D341Med (cell line): ENCODE measurements at places on chromosomes 3 and 15.
A peak's percentile ranks its signal among the peaks of the same experiment; 100 is the strongest.

- no peak for DNase-seq
These were observed 31.9 kb upstream of the SPRED1 start for GRCh38 chr15:38220606-38221273.

DNA sequence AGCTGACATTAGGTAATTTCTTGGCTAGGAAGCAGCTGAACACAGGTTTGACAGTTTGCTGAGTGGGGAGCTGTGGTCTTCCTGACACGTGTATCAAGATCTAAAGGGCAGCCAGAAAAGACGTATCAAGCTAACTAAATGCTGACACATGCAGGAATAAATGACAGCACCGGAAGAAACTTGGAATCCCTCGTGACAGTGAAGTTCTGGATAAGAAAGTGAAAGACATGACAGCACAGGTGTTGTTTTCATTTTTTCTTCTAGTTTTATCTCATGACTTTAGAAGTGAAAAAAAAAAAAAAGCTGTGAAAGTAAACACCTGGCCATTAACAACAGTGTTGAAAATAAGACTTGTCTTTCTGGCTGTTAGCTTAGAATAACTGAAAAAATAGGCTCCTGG is 48.7 kb downstream of the FGF7 start:
- DNase-seq, result no peak

GRCh38 chr3:143081844-143082778 is 37.5 kb upstream of the CHST2 start:
- DNase-seq, result no peak

GRCh38 chr15:50519740-50520425 is 26.6 kb downstream of the USP50 start:
- no peak for DNase-seq

GRCh38 chr3:147921051-147921450 is 511.9 kb downstream of the ZIC1 start:
- no peak for DNase-seq

DNA sequence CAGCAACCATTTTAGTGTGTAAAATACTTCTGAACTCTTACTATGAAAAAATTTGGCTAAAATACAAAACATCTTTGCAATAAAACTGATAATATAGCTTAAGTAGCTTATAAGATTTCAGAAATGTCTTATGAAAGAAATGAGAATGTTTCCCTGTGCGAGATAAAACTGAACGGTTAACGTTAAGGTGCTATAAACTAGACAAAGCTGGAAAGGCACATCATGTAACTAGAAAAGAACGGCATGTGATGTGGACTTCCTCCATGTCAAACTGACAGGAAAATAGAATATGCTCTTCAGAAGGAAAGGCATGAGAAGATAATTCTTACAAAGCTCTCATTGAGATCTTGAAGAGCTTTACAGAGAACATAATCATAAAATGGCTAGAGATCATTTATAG is 36.5 kb downstream of the NCK1 start:
- no peak for DNase-seq

- DNase-seq, result no peak
These were observed 280.0 kb upstream of the SOX2 start for GRCh38 chr3:181431748-181432147.

DNA sequence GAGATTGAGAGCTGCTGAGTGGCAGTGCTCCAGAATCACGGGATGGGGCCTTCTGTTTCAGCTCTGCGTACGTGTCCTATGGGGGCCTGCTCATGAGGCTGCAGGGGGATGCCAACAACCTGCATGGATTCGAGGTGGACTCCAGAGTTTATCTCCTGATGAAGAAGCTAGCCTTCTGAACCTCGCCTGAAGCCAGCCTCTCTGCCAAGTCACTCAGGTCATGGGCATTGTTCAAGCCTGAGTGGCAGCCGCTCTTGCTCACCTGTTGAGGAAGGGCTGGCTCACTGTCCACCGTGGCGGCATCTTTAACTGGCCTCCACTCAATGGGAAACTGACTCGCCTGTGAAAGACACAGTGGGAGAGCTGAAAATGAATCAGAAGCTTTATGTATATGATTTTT is 6.6 kb downstream of the POLR2H start:
- DNase-seq, result no peak

DNA sequence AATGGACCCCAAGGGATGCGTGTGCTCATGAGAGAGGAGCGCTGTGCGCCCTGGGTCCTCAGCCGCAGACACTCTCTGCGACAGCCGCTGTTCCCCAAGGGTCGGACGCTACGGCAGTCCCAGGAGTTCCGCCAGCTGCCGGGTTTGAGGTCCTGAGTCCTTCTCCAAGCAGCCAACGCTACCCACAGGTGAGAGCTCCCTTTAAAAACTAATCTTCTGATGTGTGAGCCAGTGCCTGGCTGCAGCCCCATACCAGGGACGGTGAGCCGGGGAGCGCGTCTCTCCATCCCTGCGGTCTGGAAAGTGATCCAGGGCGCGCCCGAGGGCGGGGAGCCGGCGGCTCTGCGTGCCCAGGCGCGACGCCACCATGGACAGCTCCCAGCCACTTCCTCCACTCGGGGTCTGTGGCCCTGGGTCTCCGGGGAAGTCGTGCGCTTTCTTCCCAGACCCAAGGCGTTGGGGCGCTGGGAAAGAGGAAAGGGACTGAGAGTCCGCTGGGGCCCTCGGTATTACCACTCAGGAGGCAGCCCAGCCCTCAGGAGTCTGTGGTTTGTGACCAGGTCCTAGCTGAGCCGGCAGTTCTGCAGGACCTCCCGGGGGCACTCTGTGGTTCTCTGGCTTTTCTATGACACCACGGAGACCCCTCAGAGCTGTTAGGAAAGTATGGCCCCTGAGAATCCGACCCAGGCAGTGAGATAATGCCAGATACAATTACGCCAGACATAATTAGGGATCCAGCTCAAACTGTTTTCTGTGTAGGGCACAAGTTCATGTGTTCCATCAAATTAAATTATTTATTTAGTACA is 1.4 kb downstream of the CEMIP start:
- DNase-seq, result peak; percentile 55

GRCh38 chr3:77039606-77040171 is at the start of gene ROBO2:
TSS of gene ROBO2 (plus strand) at chr3:77040099. CDS start at chr3:77040786, 687 bp downstream.
- DNase-seq, result peak; percentile 66

DNA sequence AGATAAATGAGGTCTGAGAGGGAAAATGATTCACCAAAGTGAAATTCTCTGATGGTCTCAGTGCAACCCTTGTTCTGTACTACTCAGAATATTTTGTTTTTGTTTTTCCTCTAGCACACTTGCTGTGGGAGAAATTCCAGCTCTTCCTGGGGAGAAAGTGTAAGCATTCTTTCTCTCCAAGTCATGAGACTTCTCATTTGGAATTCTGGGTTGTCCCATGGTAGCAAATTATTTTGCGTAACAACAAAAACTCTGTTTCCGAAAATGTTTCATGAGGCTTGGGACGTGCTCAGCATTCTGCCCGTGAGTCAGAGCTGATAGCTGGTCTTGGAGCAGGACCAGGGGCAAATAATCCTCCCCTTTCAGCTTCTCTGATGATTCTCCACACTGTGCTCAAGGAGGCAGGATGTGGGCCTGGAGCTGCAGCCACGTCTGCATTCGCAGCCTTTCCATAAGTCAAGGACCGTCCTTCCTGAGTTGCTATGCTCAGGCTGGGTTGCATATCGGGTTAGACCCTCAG is 70.3 kb downstream of the SENP2 start:
- no peak for DNase-seq

DNA sequence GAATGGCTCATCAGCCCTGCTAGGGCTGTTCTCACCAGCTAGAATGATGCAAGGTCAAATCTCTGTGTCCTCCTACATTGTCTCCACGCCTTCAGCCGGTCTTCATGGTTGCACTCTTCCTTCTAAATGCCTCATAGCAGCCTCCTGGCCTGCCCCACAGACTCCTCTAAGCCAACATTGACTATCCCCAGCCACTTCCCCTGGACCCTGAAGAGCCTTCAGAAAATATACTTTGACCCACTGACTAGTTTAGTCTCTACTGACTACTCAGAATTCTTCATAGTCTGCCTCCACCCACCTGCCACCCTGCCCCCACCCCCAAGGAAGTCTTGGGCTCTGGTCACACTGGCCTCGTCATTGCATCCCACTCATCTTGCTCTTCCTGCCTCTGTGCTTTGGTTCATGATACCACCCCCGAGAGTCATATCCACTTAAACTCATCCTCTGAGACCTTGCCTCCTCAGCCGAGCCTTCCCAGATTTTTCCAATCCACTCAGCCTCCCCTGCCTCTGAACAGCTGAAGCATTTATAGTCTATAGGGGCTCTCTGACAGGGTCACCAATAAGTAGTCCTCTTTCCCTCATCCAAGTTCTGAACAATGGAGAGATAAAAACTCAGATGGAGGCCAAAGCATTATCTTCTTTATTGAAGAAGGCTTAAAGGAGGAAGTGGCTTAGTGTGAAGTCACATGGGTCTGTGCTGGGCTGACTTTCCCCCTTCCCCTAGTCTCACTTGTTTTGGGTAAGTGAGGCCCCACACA is 9.5 kb upstream of the DOCK3 start:
- no peak for DNase-seq

GRCh38 chr3:138093721-138094120 is 21.7 kb downstream of the DZIP1L start:
- DNase-seq, result no peak

- no peak for DNase-seq
These were observed 159.5 kb upstream of the LPP start for GRCh38 chr3:187994221-187995042.

DNA sequence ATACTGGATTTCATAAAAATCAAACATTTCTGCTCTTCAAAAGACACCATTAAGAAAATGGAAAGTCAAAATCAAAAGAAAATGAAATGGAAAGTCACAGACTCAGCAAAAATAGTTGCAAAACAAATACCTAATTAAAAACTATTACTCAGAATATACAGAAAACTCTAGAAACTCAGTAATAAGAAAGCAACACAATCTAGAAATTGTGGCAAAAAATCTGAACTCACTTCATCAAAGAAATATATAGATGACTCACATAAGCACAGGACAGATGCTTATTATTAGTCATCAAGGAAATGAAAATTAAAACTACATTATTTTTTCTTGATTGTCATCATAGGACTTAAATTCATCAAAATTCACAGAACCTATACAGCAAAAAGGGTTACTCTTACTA is 430.0 kb downstream of the SHQ1 start:
- no peak for DNase-seq

- DNase-seq, result no peak
These were observed 123.9 kb downstream of the FEZF2 start for GRCh38 chr3:62249484-62249776.

- DNase-seq, result no peak
These were observed 25.7 kb downstream of the INSYN1 start for GRCh38 chr15:73727330-73727976.

- no peak for DNase-seq
These were observed 11.1 kb upstream of the MGLL start for GRCh38 chr3:127833281-127834032.

- no peak for DNase-seq
These were observed 719.6 kb upstream of the NR2F2 start for GRCh38 chr15:95610945-95611344.

GRCh38 chr3:190983875-190984274 is 121.4 kb upstream of the GMNC start:
- no peak for DNase-seq

GRCh38 chr3:14535616-14536015 is 4.5 kb downstream of the GRIP2 start:
- no peak for DNase-seq

- DNase-seq, result peak; percentile 85
These were observed 2.2 kb downstream of the CHRNB4 start for GRCh38 chr15:78638658-78639314.

GRCh38 chr3:142724682-142725356 is 985 bp downstream of the TRPC1 start:
- DNase-seq, result peak; percentile 65

DNA sequence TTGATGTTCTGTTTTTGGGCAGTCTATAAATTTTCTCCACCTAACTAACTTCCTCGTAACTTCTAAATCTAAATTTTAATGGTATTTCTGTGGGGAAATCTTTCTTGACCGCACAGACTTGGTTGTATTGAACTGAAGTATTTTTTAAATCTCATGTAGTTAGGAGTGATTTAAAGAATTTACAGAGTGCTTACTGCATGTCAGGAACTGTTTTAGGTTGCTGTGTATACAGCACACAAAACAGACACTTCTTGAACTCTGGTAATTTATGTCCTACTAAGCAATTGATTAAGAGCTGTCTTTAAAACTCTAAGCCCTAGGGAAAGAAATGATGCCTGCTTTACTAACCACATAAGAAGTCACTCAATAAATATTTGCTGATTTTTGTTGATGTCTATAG is 1350.2 kb downstream of the ZPLD1 start:
- DNase-seq, result no peak

DNA sequence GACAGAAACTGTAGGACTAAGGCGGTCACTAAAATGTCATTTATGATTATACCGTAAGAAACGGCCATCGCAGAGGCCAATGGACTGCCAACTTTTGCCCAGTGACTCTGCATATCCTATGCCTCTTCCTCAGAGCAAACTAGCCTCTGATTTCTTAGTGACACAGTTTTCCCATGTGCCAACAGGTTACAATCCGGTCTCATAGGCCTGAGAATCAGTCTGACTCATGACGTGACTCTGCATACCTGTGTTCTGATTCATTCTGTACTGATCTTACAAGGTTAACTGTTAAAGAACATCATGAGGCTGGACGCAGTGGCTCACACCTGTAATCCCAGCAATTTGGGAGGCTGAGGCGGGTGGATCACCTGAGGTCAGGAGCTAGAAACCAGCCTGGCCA is 17.8 kb downstream of the RUBCN start:
- DNase-seq, result no peak

GRCh38 chr3:170002231-170002630 is 35.6 kb upstream of the GPR160 start:
- DNase-seq, result no peak

DNA sequence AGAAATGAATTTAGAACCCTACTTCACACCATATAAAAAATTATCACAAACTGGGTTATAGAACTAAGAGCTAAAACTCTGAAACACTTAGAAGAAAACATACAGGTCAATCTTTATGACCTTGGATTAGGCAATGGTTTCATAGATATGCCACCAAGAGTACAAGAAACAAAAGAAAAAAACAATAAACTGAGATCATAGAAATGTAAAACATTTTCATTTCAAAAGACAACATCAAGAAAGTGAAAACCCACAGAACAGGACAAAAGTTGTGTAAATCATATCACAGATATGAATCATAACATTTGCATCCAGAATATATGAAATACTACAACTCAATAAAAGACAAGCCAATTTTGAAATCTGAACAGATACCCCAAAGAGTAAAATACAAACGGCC is 72.4 kb downstream of the TBL1XR1 start:
- no peak for DNase-seq

- DNase-seq, result no peak
These were observed 537.3 kb downstream of the OCA2 start for GRCh38 chr15:27561816-27562215.

DNA sequence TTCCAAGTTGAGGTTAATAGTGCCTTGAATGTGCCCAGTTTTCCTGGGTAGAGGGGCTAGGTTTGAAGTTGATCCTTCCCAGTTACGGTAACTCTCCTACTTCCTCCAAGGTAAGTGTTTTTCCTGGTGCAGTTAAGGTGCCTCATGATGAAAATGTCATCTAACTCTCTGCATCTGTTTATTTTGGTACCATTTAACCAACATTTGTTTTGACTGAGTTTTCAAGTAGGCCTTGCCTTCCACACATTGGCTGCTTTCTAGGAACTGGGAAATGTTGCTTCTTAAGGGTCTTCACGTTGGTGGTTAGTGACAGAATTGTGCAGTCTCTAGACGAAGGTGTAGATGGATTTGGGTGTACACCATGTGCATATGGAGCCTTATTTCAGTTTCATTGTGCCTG is 31.3 kb downstream of the USP3 start:
- no peak for DNase-seq
